Aorta (tissue), 5 donors: ENCODE measurements at places on chromosomes 3 and 15. TPM values are rescaled to one million over a fixed set of nuclear protein-coding genes. Genes with fewer than 3 reads are reported as not detected.

Gene STRA6
- total RNA-seq: 0.16 TPM

Gene AGBL1
- not detected for total RNA-seq

Gene IGF2BP2
- total RNA-seq: 17.5 TPM

Gene FBXW12
- not detected for total RNA-seq

Gene IGSF11
- 0.75 TPM for total RNA-seq

Gene PPP1R14D
- not detected for total RNA-seq

Gene PARP6
- total RNA-seq: 63.1 TPM

Gene LRRC3B
- 0.78 TPM for total RNA-seq

Gene SLC9C1
- 0.29 TPM for total RNA-seq

Gene TNFSF10
- 53.3 TPM for total RNA-seq

Gene GOLGA8H
- 1.3 TPM for total RNA-seq

Gene TPRG1
- total RNA-seq: 19.8 TPM

Gene ZFYVE19
- 17.4 TPM for total RNA-seq

Gene CLDN18
- total RNA-seq: not detected

Gene PRR20G
- total RNA-seq: not detected

Gene NLGN1
- 15.5 TPM for total RNA-seq

Gene CDCP1
- total RNA-seq: 8.9 TPM

Gene KBTBD8
- total RNA-seq: 1.2 TPM

Gene UBAP1L
- 10.3 TPM for total RNA-seq

Gene C15orf61
- total RNA-seq: 3.0 TPM

Gene TRNT1
- total RNA-seq: 30.0 TPM

Gene LRCH3
- 76.1 TPM for total RNA-seq

Gene BLM
- 3.2 TPM for total RNA-seq

Gene LRRC31
- not detected for total RNA-seq

Gene RLBP1
- total RNA-seq: not detected

Gene STAB1
- 339 TPM for total RNA-seq

Gene REC114
- not detected for total RNA-seq

Gene LMAN1L
- 0.30 TPM for total RNA-seq

Gene NUP210
- total RNA-seq: 4.8 TPM

Gene DNAH12
- total RNA-seq: 0.10 TPM

Gene CCDC14
- 40.5 TPM for total RNA-seq

Gene GCSAM
- total RNA-seq: 0.51 TPM

Gene COPB2
- 130 TPM for total RNA-seq

Gene TEX55
- not detected for total RNA-seq

Gene OCA2
- total RNA-seq: 4.0 TPM

Gene CEMIP
- 12.1 TPM for total RNA-seq

Gene HYKK
- 4.5 TPM for total RNA-seq

Gene SUSD5
- 132 TPM for total RNA-seq

Gene ZNF660
- total RNA-seq: 11.5 TPM
